ENCODE measurements at places on chromosomes 3 and 15. TPM values are rescaled to one million over a fixed set of nuclear protein-coding genes. Genes with fewer than 3 reads are reported as not detected.

Gene SLC12A1
- total RNA-seq: not detected

Gene ADAMTS9
- 53.8 TPM for total RNA-seq

Gene ARGFX
- not detected for total RNA-seq

Gene SFMBT1
- total RNA-seq: 21.3 TPM

Gene BCL2A1
- 0.62 TPM for total RNA-seq

Gene MEIS2
- 85.8 TPM for total RNA-seq

Gene CSK
- 23.1 TPM for total RNA-seq

Gene ARPP21
- total RNA-seq: 1.5 TPM

Gene CCR8
- total RNA-seq: not detected

Gene SV2B
- 4.1 TPM for total RNA-seq

Gene ANKUB1
- not detected for total RNA-seq

Gene THSD4
- 28.5 TPM for total RNA-seq

Gene FOXL2
- not detected for total RNA-seq

Gene SLC28A2
- not detected for total RNA-seq

Gene AADACL2
- 4.4 TPM for total RNA-seq

Gene STAG1
- total RNA-seq: 39.3 TPM

Gene TGM4
- not detected for total RNA-seq

Gene LYZL4
- not detected for total RNA-seq

Gene FBLN2
- total RNA-seq: 85.9 TPM

Gene SEMA3B
- 54.9 TPM for total RNA-seq

Gene UBE2Q2
- total RNA-seq: 74.8 TPM

Gene THRB
- total RNA-seq: 58.3 TPM

Gene SEMA6D
- total RNA-seq: 14.2 TPM

Gene ZNF860
- 0.31 TPM for total RNA-seq

Gene ITGA11
- 9.5 TPM for total RNA-seq

Gene SNTN
- total RNA-seq: not detected

Gene NECTIN3
- total RNA-seq: 31.8 TPM

Gene PLOD2
- total RNA-seq: 100 TPM

Gene ONECUT1
- total RNA-seq: not detected

Gene DZIP3
- total RNA-seq: 8.3 TPM

Gene RLBP1
- not detected for total RNA-seq

Gene ERICH6
- total RNA-seq: not detected

Gene SCN11A
- total RNA-seq: 0.57 TPM

Gene TRH
- total RNA-seq: 0.30 TPM
